ENCODE measurements at places on chromosomes 16 and 17.

GRCh38 chr17:80890921-80891396 lies 100.7 kb upstream of the CHMP6 start:
- DNase-seq: no peak

DNA sequence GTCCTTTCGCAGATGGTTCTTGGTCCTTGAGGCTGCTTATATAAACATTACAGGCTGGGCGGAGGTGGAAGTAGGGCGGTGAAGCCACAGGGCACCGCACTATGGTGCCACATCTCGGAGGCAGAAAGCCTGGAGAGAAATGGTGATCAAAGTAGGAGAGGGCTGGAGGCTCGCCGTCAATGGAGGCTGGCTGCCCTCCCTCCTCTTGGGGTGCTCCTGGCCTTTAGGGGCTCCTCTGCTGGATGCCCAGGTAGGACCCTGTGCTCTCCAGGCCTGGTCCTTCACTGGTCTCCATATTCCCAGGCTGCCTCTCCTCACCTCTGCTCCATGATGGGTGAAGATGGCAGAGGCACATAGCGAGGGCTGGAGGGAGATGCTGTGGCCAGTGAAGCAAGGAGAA lies 2.1 kb upstream of the TLCD2 start:
- DNase-seq: no peak

- no peak for DNase-seq
These were observed 52.1 kb upstream of the GNG13 start for GRCh38 chr16:852451-853185.

- DNase-seq: no peak
These were observed 4.8 kb downstream of the METRNL start for GRCh38 chr17:83084214-83084613.

DNA sequence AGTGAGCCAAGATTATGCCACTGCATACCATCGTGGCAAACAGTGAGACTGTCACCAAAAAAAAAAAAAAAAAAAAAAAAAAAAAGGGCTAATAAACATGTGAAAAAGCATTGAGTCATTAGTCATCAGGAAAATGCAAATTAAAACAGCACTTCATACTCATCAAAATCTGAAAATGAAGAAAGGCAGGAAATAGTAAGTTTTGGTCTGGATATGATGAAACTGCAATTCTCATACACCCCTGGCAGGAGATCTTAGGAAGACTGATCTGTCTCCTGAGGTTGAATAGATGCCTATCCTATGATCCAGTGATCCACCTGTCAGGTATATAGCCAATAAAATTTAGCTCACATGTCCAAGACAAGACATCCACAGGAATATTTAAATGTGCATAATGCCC lies 212.7 kb downstream of the CPPED1 start:
- DNase-seq: no peak

GRCh38 chr16:68190081-68190480 lies 45.8 kb downstream of the ESRP2 start:
- DNase-seq: no peak

All from NCI-H524 treated with DMSO at 0.1 percent for 48 hours (cell line).